Muscle of leg (tissue), 16 donors: ENCODE measurements at places on chromosomes 1 and 21. TPM values are rescaled to one million over a fixed set of nuclear protein-coding genes. Genes with fewer than 3 reads are reported as not detected.

Gene SYTL1
- 0.62 TPM for total RNA-seq

Gene TMEM269
- total RNA-seq: 0.18 TPM

Gene C8A
- not detected for total RNA-seq

- no peak for DNase-seq
These were observed 33.6 kb downstream of the SLC35D1 start for GRCh38 chr1:67020304-67020703.

GRCh38 chr1:114320586-114320985 is 166.9 kb upstream of the SYT6 start:
- peak; percentile 8 for DNase-seq

- no peak for DNase-seq
These were observed 704.9 kb upstream of the CHRM3 start for GRCh38 chr1:238681451-238681850.

GRCh38 chr1:204213668-204214662 is at the start of gene GOLT1A:
Gene GOLT1A, minus strand, starts transcription at chr1:204213988. Its CDS starts 82 bp downstream, at chr1:204213906.
- DNase-seq: peak; percentile 80

DNA sequence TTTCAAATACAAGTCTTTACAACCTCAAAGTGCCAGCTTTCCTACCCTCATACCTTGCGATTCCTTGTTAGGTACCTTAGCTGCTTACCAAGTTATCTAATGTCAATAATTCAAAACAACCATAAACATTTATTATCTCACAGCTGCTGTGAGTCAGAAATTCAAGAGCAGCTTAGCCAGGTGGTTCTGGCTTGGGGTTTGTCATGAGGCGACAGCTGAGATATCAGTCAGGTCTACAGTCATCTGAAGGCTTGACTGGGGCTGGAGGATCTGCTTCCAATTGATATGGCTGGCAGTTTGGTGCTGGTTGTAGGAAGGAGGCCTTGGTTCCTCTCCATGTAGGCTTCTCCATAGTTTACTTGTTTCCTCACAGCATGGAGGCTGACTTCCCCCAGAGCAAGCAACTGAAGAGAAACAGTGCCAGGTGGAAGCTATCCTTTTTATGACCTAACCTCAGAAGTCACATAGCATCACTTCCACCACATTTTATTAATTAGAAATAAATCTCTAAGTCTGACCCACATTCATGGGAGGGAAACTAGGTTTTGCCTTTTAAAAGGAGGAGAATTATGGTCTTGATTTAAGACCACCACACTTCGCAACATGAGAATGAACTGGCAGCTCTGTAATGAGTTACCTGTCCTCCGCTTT is 103.3 kb upstream of the FGGY start:
- no peak for DNase-seq

DNA sequence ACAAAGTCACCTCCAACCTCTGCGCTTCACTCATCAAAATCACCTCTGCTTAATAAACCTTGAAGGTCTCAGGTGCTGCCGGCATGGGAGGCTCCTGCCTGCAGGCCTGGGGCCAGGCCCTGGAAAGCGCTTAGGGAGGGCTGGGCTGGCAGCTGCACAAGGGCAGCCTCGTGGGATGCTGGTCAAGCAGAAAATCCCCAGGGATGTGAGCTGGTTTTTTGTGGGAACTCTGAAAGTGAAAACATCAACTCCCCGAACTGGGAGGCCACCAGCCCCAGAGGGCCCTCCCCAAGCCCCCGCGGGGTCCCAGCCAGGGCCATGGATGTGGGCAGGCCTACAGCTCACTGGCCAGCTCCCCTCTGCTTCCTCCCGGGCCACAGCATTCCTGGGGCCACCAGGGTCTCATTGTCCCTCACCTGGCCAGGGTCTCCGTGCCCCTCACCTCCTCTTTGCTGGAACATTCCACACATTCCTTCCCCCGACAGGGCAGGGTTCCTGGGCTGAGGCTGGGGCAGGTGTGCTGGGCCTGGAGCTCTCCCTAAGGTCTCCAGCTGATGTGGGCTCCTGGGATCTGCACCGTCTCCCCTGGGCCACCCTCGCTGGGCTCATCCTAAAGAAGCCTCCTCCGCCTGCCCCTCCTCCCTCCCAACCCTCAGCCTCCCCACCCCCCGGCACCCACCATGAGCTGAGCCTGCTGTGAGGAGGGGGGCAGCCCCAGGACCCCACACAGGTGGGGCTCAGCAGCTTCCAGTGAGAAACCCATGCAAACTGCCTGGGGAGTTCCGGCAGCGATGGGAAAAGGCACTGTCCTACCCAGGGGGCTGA is 36.0 kb upstream of the POFUT2 start:
- DNase-seq: no peak
